T-helper 2 cell (primary cell): ENCODE measurements at places on chromosomes 5 and 9.

- no peak for DNase-seq
Observed at GRCh38 chr5:94746731-94747124, 128.3 kb downstream of the SLF1 start.

DNA sequence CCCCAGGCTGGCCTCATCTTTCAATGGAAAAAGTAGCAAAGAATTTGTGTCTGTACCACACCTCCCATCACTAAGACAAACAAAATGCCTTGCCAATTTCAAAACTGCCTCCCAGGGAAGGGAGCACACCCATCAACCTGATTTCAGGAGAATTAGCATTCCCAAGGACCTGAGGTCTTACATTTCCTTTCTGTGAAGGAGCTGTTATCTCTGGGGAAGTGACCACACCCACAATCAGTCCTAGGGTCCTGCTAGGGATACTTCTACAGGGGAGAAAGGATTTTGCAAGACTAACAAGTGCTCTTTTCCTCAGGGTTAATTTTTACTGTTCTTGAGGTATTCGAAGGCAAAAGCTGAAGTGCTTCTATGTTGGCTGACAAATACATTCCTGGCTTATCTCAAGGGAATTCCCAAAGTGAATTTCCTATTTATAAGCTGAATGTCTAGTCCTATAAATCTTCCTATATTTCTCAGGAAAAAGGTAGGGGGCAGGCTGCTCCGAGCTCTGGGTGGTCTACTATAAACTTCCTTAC lies 97.4 kb upstream of the ITGA1 start:
- DNase-seq = no peak

DNA sequence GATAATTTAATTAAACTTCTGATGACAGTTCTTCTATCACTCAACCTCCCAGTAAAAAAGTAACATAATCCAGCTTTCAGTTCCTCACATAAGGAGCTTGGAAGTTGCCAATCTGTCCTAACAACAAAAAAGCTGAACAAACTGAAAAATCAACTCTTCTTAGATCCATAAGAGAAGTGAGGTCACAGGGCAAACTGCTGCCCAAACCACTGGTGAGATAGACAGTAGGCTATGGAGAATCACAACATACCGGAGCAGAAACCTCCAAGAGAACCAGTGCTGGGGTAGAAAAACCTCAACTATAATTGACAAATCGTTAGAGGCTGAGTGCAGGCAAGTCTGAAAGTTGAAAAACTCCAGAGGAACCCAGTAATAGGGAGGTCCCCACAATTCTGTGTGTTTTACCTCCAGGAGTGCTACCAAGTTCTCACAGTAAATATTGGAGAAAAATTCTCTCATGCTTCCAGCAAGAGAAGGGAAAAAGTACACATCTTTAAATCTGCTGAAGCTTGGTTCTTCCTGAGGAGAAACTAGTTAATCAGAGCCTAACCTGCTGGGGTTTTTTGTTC lies 300.0 kb downstream of the PDE4D start:
- DNase-seq = no peak

GRCh38 chr5:137847687-137848086 lies 20.0 kb upstream of the MYOT start:
- DNase-seq = no peak

DNA sequence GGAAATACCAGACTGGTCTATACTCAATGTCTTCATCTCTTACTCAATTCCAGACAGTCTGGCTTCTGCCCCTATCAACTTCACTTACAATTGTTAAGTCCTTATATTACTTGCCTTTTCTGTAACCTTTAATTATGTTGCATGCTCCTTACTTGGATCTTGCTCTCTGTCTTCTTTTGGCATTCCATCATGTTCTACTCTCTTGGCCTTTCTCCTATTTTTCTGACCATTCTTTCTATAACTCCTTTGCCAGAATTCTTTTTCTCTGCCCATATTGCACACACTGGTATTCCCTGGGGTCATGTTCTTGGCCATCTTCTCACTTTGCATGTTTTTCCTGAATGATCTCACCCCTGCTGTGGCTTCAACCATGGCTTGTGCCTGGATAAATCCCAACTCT lies 209.8 kb upstream of the ZNF462 start:
- no peak for DNase-seq

DNA sequence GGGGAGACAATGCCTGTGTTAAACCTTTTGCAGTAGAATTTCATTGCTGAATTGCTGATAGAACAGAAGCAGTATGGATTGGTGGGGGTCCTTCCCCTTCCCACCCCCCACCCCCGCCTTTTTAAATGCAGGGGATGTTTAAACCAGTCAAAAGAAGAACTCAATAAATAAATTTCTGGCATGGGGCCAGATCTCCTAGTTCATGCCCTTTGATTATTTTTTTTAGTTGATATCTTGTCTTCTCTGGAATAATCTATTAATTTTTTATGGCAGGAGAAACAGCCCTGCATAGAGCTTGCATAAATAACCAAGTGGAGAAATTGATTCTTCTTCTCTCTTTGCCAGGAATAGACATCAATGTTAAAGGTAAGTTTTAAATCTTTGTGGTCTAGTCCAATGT lies 72.8 kb downstream of the SLF1 start:
- DNase-seq = no peak

DNA sequence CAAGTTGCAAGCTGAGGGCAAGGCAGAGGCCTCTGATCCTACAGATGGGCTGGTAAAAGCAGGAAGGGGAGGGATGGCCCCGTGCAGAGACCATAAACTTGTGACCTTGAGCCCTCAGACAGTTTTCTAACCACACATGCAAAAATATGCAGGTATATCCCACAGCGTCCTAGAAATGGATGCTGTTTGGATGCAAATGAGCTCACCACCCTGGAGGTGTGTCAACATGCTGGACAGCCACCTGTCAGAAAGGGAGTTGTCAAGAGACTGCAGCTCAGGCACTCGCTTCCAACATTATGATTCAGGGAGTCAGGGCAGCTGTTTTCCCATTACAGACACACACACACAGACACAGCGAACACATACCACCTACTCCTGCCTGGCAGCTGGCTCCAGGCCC lies 97.3 kb upstream of the PANK3 start:
- no peak for DNase-seq

DNA sequence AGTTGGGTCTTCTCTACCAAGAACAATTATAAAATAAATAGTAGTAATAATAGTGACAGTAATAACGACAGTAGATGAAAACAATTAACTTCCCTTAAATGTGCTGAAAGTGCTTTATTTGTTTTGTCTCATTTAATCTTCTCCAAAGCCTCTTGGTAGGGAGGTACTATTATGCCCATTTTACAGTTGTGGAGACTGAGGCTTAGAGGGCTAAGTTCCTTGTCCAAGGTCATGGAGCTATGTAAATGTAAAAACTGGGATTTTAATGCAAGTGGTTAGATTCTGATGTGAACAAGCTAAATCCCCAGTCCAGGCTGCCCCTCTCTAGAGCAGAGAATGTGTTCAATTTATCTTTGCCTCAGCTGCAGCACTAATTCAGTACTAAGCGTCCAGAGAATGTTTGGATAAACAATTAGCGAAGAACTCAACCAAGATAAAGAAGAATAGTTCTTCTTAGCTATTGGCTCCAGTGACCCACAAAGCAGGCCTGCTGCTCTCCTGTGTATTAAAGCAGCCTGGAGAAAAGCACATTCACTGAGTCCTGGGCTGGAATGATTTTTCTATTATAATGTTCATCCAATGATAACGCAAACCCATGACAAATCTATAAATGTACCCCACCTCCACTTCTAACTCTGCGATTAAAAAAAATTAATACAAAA lies 68.8 kb downstream of the NPR3 start:
- DNase-seq = no peak

DNA sequence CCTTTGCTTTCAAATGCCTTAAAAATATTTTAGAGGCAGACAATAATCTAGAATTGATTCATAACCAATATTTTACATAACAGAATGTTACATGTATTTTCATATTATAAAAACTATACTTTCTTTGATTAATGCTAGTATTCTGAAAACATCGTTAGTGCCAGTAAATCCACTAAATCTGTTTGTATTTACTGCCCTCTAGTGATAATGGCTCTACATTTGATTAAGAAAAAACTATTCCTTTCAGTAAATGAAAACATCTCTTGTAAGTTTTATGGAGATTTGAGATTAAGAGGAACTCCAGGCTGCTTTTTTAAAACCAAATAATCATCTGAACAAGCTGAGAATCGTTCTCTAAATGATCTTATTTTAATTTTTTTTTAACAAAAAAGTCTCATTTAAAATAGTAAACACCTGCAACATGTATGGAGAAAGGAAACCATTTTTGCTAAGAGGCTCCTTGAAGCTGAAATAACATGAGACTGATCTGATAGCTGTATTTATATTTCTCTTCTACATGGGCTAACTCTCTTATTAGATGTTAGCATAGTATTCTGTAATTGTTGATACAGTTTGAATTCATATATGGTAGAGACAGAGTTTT lies 424.7 kb downstream of the RAB3C start:
- DNase-seq = no peak

DNA sequence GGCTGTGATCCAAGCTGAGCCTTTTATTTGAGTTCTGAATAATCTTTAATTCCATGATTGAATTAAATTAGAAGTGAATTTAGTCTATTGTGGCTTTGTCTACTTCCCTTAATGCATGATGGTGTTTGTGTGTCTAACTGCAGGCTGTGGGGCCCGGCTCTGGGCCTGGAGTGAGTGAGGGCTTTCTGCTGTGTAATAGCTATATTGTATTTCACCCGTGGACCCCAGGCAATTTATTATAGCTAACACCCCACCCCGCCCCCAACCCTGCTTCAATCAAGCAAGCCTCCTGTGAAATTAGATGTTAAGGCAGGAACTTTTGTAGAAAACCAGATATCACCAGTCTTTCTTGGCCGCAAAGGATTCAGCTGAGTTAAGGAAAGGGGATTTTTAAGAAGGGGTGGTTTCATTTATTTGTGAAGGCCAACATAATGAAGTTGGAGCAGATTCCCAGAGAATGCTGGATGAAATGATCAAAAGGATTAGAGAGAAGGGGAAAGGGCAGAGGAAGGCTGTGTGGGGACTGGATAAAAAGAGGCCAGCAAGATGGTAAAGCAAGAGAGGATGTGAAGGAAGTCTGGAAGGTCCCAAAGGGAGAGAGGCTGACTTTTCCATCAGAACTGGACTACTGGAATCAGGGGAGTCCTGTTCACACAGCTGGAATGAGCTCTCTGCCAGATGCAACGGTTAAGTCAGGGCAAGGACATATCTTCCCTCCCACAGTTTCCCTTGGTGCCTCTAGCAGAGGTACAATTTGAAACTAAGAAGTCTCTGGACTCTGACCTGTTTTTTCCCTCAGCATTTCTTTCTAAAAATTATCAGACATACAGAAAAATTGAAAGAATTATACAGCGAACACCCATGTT lies 125.3 kb upstream of the SAP30L start:
- no peak for DNase-seq

GRCh38 chr9:98164912-98165311 lies 27.5 kb downstream of the CORO2A start:
- DNase-seq = no peak

- no peak for DNase-seq
Observed at GRCh38 chr9:128323791-128324190, 1.2 kb downstream of the COQ4 start.

DNA sequence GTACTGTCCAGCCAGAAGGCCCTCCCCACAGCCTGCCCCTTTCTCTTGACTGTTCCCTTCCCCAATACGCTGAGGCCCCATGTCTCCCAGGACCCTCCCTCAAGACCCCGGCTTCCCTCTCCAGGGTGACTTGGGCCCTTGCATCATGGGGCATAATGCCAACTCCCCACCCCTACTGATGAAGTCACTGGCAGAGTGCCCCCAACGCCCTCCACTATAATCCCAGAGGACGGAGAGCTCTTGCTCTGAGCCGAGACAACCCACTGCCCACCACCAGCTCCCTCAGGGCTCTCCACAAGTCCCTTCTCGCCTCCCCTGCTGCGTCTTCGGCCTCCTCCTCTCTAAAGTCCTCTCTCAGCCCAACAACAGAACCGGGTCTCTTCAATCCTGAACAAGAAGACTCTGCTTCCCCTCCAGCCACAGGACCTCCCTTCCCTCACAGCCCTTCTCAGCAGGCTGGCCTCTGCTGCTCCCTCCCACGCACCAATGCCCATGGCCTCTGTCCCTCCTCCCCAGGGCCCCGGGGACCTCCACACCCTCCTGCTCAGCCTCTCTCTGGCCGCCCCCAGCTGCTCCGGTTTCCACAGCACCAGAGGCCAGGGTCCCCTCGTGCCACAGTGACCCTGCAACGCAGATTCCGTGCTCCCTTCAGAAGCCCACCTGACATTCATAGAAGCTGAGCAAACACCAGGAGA lies 47.6 kb downstream of the ADAMTS2 start:
- DNase-seq = no peak

DNA sequence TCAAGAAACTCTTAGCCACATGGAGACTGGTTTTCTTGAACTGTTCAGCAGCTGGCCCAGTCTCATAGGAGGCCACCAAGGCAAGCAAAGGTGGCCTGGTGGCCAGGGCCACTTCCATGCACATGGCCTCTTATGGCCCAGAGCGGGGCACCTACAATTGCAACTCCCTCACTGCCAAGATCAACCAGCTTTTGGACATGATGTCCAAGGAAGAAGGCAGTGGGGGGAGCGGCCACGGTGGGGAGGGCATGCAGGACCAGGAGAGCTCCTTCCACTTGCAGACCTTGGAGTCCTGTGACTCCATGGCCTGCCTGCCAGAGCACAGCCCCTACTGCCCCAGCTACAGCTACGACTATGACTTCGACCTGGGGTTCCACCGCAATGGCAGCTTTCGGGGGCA lies 398.9 kb upstream of the PTPRD start:
- DNase-seq = no peak

DNA sequence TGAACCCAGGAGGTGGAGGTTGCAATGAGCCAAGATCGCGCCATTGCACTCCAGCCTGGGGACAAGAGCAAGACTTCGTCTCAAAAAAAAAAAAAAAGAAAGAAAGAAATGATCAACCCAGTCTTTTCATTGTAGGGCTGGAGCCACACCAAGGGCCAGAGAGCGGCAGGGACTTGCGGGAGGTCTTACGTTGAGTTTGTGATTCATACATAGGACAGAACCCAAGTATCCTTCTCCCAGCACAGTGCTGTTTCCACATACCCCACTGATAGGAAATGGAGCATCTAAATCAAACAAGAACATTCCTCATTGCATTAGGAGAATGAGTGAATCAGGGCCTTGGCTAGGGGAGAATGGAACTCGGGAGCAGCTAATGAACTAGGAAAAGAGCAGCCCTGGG lies 3.5 kb upstream of the TNIP1 start:
- no peak for DNase-seq

DNA sequence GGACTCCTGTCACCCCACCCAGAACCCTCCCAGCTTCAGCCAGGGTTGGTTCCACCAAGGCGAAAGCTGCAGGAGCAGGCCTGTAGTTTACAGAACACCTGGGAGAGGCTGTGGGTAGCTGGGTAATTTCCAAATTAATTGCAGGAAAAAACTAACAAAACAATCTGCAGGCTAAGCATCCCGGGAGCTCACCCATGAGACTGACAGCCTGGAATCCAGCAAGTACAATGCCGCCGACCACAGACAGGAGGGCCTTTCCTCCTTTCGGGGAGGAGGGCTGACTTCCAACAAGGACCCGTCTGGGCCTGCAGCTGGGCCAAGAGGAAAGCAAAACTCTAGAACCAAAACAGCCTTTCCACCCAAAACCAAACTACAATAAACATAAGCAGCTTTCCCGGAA lies 10.3 kb downstream of the FOXE1 start:
- DNase-seq = no peak

GRCh38 chr9:89863837-89864236 lies 259.0 kb downstream of the GADD45G start:
- DNase-seq = no peak

- no peak for DNase-seq
Observed at GRCh38 chr9:82797534-82797933, 265.4 kb downstream of the RASEF start.
